Left ventricle myocardium inferior (tissue), 1 donor: ENCODE measurements at places on chromosomes 6 and 20.

- DNase-seq: no peak
Measured at GRCh38 chr6:168195712-168196111, 116.7 kb upstream of the FRMD1 start.

DNA sequence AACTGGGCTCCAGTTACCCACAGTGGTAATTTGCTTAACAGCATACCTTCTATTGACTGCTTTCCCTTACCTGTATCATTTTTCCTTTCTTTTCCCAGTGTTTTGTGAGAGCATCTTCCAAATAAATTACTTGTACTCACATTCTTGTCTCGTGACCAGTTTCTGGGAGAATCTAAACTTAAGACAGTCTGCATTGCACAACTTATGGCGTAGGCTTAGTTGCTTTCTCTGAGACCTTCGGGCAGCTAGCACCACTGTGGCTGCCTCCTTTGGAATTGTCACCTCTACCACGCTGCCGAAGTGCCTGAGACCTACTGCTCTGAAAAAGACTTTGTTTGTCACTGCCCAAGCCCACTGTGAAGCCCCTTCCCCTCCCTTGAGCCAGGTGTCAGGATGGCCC lies 188.1 kb upstream of the BMP2 start:
- no peak for DNase-seq

- DNase-seq: no peak
Measured at GRCh38 chr6:119575721-119576120, 226.2 kb upstream of the MAN1A1 start.

DNA sequence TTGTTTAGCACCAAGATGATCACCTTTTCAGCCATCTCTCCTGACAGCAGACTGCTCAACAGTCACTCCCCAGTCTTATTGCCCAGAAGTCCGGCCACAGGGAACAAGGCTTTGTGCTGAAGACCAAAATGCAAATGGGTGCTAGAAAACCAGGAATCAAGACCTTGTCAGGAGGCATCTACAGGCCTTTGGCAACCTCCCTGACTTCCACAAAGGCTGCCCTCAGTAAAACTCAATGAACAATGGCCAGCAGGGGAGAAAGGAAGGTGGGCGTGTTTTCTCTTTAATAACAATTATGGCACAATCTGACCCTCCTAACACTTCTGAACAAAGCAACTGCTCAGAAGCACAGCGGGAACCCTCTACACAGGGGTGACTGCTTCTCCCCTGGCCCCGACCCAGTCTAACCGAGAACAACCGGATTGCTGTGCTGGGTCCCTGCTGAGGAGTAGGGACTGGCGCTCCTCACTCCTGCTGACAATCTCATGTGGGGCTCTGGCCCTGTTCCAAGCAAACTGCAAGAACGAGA lies 41.6 kb downstream of the PLCG1 start:
- DNase-seq: peak; percentile 54

GRCh38 chr6:69416776-69417175 lies 380.0 kb downstream of the LMBRD1 start:
- no peak for DNase-seq

- DNase-seq: no peak
Measured at GRCh38 chr20:515696-516095, 27.9 kb downstream of the CSNK2A1 start.

GRCh38 chr6:25504661-25505060 lies 147.4 kb upstream of the SCGN start:
- no peak for DNase-seq

- peak; percentile 72 for DNase-seq
Measured at GRCh38 chr6:10954590-10955010, 67.7 kb downstream of the SYCP2L start.

DNA sequence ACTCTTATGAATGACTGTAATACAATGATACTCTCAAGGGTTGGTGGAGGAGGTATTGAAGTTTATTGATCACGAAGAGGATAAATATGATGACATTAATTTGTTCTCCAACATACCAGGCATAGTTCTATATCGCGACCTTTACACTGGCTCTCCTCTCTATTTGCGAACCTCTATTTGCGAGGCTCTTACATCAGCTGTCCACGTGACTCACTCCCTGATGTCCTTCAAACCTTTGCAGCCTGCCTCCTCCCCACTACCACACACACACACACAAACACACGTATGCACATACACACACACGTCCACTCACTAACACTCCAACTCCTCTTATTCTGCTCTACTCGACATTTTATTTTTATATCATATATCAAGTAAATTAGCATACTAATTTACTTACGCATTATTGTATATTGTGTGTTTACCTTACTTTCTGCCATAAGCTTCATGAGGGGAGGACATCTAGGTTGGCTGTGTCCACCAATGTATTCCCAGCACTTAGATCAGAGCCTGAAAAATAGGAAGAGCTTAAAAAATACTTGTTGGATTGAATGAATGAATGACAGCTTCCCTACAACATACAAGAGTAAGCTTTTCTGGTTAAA lies 53.3 kb upstream of the TNFRSF21 start:
- no peak for DNase-seq

DNA sequence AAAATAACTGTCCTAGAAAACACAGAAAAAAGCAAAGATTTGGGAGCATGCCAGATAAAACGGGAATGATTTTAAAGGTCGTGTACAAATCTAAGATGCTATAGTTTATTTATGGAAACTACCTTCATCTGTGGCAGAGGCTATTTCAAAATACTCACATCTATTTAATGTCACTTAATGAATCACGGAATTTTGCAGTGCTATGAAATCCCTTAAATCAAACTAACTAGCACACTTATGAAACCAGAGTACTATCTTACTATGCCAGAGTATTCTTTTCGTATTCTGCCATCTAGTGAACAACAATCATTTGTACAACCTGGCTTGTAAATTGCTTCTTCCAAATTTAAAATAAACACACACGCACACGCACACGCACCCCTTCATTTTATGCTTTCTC lies 77.9 kb upstream of the BMP5 start:
- DNase-seq: no peak

GRCh38 chr6:155079985-155080452 lies 84.9 kb downstream of the TIAM2 start:
- no peak for DNase-seq

DNA sequence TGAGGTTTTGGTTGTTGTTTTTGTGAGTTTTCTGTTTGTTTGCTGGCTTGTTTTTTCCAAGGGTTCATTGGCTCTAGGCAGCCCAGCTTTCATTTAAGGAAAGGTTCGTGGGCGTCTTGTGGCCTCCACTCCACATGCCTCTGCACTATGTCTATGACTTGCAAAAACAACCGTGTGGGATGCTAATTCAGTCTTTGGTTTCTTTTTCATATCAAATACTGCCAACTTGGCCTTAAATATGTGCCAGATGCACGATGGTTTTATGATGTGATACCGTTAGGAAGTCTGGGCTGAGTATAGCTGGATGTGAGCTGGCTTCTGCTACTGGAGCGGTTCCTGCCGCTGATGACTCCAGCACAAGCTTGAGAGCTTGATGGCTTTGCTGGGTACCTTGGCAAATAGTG lies 96.3 kb downstream of the BMP2 start:
- no peak for DNase-seq

- DNase-seq: no peak
Measured at GRCh38 chr6:167153521-167153959, 4.2 kb downstream of the GPR31 start.

GRCh38 chr6:31567531-31568370 lies 4.3 kb upstream of the LTA start:
- no peak for DNase-seq

- DNase-seq: no peak
Measured at GRCh38 chr6:43967719-43968091, 159.5 kb downstream of the MRPL14 start.

- DNase-seq: no peak
Measured at GRCh38 chr20:25692499-25692898, 4.2 kb downstream of the ZNF337 start.

GRCh38 chr6:38182426-38182825 lies 362.9 kb downstream of the ZFAND3 start:
- no peak for DNase-seq

DNA sequence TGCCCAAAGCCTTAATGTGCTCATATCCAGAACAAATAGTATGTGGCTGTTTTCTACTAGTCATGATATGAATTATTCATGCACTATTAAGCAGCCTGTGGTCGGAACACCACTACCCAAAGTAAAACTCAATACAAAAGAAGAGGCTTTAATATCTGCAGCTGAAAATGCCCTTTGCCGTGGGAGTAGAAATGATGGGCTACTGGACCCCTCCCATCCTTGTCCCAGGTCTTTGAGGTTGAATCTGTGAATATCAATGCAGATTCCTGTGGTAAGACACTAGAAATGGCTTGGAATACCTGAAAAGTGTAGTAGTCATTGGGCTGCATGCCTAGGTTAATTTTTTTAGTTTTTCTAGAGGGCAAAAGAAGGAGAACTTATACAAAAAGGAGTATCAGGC lies 303.7 kb downstream of the TBC1D7 start:
- DNase-seq: no peak

- DNase-seq: no peak
Measured at GRCh38 chr6:9204171-9204570, 768.8 kb upstream of the SLC35B3 start.

- DNase-seq: peak; percentile 65
Measured at GRCh38 chr20:63495741-63496595, 2.9 kb downstream of the EEF1A2 start.

DNA sequence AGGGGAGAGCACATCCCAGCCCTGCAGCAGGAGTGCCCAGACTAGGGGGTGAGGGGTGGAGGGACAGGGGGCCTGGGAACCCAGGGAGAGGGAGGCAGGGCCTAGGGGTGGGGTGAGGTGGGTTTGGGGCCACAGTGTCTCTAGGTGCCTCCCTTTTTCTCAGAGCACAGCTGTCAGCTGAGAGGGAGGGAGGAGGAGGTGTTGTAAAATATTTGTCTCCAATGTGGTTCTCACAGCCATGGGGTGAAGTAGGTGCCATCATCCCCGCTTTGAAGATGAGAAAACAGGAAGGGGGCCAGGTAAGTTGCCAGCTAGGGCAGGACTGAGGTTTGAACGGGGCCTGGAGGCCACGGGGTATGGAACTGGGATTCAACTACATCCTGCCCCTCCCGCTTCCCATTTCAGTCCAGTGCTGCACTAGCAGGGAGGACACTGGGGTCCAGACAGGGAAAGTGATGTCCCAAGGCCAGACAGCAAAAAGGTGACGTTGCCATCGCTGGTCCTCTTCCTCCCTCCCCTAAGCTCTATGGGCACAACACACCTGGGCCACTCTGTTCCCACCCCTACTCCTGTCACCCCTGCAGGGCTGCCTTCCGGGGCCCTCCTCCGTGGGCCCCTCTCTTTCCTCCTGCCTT lies 20.3 kb downstream of the PACSIN1 start:
- DNase-seq: no peak

DNA sequence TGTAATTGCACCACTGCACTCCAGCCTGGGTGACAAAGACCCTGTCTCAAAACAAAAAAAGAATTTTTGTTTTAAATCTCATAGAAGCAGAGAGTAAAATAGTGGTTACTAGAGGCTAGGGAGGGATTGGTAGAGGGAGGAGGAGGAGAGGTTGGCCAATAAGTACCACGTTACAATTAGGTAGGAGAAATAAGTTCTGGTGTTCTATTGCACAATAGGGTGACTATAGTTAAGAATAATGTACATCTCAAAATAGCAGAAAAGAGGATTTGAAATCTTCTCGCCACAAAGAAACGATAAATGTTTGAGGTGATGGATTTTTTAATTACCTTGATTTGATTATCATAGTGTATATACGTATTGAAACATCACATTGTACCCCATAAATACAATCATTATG lies 27.1 kb upstream of the TOP1 start:
- DNase-seq: no peak

DNA sequence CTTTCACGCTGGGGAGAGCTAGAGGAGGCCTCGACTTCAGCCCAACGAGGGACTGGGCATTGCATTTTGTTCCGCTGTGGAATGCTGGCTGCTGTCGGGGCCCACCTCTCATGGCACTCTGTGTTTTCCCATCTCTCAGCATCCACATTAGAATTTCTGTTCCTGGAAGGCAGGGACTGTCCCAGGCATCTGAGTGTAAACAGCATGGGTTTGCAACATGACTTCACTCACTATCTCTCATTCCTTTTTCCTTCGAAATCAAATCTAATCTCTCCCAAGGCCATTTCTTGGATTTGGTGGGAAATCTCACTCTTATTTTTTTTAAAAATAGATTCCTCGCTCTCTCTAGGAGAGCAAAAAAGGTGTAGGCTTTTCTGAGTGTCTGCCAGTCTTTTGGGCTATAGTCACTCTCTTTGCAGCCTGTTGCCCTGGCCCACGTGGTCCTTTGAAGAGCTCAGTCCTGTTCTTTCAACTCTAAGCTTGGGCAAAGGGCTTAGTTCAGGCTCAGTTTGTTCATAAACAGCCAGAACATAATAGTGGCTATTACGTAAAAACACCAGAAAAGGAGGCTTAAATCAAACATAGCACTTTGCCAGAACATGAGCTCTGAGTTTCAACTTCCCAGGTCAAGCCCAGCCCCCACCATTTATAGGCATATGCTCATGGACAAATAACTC lies 284.6 kb upstream of the ZFP64 start:
- no peak for DNase-seq

- DNase-seq: no peak
Measured at GRCh38 chr6:97919631-97920030, 636.6 kb upstream of the MMS22L start.

- DNase-seq: no peak
Measured at GRCh38 chr6:93104195-93104817, 315.1 kb downstream of the EPHA7 start.

DNA sequence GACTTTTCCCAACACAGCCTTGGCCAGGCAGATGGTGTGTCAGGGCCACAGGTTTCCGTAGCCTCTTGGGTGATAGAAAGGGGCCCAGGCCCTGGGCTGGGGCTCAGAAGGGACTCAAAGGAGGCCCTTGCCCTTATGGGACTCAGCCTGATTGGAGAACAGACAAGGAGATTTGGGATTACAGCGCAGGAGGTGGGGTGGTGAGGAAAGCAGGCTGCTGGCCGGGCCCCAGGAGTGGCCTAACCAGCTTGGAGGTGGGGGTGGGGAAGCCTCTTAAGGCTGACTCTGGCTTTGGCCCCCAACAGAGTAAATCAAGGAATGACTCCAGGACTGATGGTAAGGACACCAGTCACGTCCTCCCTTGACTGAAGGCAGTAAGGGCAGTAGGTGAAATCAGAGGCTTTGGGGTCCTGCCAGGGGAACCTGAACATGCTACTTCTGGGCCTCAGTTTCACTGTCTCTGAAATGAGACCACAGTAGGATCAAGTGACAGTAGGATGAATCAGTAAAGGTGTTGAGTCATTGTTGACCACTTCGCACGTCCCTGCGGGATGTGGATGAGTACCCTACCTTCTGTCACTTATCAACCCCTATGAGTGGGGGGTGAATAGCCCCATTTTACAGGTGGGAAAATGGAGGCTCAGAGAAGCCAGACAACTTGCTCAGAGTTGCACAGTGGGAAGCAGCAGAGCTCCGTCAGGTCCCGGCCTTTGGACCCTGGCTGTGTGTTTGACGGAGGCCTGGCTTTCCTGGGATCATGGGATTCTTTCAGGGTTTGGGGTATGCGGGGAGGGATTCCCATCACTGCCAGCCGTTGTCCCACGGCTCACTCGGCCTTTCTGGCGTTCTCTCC lies 4.5 kb downstream of the SNAI1 start:
- DNase-seq: no peak

DNA sequence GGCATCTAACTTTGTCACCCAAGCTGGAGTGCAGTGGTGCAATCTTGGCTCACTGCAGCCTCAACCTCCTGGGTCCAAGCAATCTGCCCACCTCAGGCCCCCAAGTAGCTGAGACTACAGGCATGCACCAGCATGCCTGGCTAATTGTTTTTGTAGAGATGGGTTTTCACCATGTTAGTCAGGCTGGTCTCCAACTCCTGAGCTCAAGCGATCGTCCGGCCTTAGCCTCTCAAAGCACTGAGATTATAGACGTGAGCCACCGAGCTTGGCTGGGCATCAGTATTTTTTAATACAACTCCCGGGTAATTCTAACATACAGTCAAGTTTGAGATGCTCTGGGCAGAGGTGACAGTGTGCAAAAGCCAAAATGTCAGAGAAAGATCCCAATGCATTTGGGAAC lies 73.5 kb downstream of the NFATC2 start:
- no peak for DNase-seq
